Bronchial smooth muscle cell (primary cell): ENCODE measurements at places on chromosomes 2 and 18. TPM values are rescaled to one million over a fixed set of nuclear protein-coding genes. Genes with fewer than 3 reads are reported as not detected.

The ACAA2 gene
- 59.9 and 75.9 TPM in 2 replicates for total RNA-seq

The RPS27A gene
- total RNA-seq = 902 and 969 TPM in 2 replicates

The TPGS2 gene
- total RNA-seq = 95.4 and 101 TPM in 2 replicates

The FIGN gene
- 0.63 and 1.6 TPM in 2 replicates for total RNA-seq

The TMEM200C gene
- 0.16 and 0.43 TPM in 2 replicates for total RNA-seq

The CHST9 gene
- total RNA-seq = not detected in 2 replicates

The HOXD4 gene
- total RNA-seq = not detected in 2 replicates

The HAAO gene
- total RNA-seq = 1.6 and 12.2 TPM in 2 replicates
